Activated CD8-positive, alpha-beta memory T cell treated with anti-CD3 and anti-CD28 coated beads for 4 hours (primary cell): ENCODE measurements at places on chromosomes 11 and 22.
A peak's percentile ranks its signal among the peaks of the same experiment; 100 is the strongest.

- no peak for DNase-seq
These were observed 5.1 kb upstream of the TIRAP start for GRCh38 chr11:126277780-126278179.

GRCh38 chr22:40451210-40451609, 80.8 kb downstream of the SGSM3 start:
- DNase-seq: no peak

- no peak for DNase-seq
These were observed 200.5 kb downstream of the KCNA4 start for GRCh38 chr11:29816359-29816758.

GRCh38 chr11:110295531-110296225, 736 bp downstream of the RDX start:
- no peak for DNase-seq

GRCh38 chr11:124296016-124296415, 17.7 kb downstream of the OR8D1 start:
- DNase-seq: no peak

- no peak for DNase-seq
These were observed 60.1 kb downstream of the DCUN1D5 start for GRCh38 chr11:103031834-103032233.

- no peak for DNase-seq
These were observed 42.9 kb upstream of the TPBGL start for GRCh38 chr11:75197512-75198277.

- DNase-seq: peak; percentile 47
These were observed 109.6 kb downstream of the RRAS2 start for GRCh38 chr11:14249121-14249963.

DNA sequence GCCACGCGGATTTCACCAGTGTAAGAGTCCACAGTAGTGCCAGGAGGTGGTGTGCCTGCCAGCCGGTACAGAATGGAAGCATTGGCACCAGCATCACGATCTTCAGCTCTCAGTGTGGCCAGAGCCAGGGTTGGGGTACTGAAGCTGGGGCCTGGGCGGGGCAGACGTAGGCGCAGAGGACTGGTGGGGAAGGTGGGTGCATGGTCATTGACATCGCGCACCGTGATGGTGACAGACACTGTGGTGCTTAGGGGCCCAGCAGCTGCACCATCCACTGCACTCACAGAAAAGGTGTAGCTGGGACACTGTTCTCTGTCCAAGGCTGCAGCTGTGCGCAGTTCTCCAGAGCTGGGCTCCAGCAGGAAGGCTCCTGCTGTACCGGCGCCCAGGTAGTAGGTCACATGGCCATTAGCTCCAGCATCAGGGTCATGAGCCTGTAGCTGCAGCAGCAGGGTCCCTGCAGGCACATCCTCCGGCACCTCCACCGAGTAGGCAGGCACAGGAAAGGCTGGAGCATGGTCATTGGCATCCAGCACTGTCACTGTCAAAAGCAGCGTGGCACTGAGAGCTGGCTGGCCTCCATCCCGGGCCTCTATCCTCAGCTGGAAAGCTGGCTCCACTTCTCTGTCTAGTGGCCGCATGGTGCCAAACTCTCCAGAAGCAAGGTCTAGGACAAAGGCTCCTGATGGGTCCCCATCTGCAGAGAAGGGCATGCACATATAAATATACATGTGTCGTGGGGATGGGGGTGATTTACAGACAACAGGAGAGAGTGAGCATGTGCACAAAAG, 7.9 kb upstream of the TPP1 start:
- DNase-seq: no peak

- no peak for DNase-seq
These were observed 16.4 kb upstream of the CSRP3 start for GRCh38 chr11:19218216-19218615.

- DNase-seq: no peak
These were observed 198.3 kb upstream of the PGR start for GRCh38 chr11:101327908-101328307.

GRCh38 chr11:64743591-64744543, at the start of gene RASGRP2:
Gene RASGRP2, minus strand, starts transcription at chr11:64744142. Its CDS starts 1,276 bp downstream, at chr11:64742866.
- peak; percentile 67 for DNase-seq

DNA sequence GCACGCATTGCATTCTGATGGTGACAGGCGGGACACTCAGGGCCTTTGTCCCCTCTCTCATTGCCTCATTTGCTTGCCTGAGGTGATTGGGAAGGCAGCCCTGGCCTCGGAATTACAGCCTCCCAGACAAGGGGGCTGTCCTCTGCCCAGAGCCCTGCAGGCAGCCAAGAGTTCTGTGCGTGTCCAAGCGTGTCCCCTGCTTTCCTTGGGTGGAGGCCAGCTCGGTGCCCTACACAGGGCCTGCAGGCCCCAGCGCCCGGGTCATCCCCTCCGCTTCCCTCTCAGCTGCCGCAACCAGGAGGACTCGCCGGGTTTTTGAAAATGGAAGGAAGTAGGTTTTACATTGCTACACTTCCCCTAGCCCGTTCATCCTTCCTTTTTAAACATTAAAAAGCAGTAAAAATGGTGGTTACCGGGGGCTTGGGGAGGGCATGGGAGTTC, 1.9 kb downstream of the GRAMD4 start:
- no peak for DNase-seq

GRCh38 chr11:75667831-75668450, 897 bp downstream of the MAP6 start:
- DNase-seq: no peak

DNA sequence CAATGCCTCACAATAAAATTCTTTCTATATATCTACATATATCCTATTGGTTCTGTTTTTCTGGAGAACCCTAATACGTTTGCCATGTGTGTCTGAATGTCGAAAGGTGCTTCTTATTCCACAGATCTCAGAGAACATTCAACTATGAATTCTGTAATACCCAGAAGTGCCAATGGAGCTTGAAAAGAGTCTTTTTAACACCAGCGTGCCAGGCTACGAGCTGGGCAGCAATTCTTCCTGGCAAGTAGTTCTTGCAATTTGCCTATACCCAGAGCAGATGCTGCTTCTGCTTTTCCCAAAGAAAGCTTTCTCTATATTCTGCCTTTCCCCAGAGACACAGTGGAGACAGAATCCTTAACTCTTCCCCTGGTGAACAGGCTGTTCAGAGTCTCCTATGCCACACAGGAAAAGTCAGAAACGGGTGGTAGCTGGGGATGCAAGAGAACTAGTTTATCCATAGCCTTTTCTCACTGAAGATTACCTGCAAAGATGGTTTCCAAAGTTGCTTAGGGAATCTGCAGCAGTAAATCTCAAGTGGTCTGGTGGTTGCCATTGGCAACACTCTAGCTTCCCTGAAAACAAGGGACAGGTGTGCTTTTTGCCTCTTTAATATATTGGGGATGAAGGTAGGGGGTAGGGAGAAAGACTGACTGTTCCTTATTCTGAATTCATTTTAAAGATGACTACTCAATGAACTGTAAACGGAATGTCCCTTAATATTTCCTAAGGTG, 16.8 kb upstream of the PAFAH1B2 start:
- DNase-seq: no peak

DNA sequence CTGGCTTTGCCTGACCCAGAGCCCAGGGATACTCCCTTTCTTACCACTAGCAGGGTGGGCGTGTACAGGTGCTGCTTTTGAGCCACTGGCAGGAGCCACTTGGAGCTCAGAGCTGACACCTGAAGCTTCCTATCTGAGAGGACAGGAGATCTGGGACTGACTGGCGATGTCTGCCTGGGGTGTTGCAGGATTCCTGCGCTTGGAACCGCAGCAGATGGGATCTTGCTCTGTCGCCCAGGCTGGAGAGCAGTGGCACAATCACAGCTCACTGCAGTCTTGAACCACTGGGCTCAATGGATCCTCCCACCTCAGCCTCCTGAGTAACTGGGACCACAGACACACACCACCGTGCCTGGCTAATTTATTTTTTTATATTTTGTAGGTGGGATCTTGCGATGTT, 17.7 kb downstream of the GP1BB start:
- DNase-seq: no peak

- no peak for DNase-seq
These were observed 24.7 kb upstream of the BAIAP2L2 start for GRCh38 chr22:38135133-38135706.

DNA sequence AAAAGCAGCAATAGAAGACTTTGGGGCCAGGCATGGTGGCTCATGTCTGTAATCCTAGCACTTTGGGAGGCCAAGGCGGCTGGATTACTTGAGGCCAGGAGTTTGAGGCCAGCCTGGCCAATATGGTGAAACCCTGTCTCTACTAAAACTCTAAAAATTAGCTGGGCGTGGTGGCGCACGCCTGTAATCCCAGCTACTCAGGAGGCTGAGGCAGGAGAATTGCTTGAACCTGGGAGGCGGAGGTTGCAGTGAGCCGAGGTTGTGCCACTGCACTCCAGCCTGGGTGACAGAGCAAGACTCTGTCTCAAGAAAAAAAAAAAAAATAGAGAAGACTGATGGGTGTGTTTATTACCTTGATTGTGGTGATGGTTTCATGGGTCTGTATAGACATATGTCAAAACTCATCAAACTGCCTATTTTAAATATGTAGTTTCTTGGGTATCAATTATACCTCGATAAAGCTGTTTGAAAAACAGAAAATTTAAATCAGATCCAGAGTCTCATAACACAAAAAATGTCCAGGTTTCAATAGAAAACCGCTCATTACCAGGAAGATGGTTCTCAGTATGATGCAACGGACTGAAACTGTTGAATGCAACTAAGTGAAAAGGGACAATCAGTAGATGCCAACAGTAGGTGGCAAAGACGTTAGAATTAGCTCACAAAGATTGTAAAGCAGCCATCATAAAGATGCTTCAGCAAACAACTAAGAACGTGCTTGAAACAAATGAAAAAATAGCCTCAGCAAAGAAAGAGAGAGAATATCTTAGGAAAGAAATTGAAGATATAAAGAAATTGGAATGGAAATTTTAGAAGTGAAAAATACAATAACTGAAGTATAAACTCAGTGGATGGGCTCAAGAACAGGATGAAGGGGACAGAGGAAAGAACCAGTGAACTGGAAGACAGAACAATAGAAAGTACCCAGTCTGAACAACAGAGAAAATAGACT, 33.1 kb upstream of the SEPTIN5 start:
- no peak for DNase-seq

GRCh38 chr11:72844356-72844755, 30.1 kb downstream of the ATG16L2 start:
- DNase-seq: no peak

GRCh38 chr11:55854704-55855103, 16.2 kb downstream of the OR5D16 start:
- DNase-seq: no peak

- no peak for DNase-seq
These were observed 846.4 kb downstream of the DLG2 start for GRCh38 chr11:84780689-84781293.

GRCh38 chr11:66846671-66847091, 3.4 kb downstream of the RCE1 start:
- DNase-seq: no peak

GRCh38 chr11:87966216-87966615, 209.0 kb downstream of the RAB38 start:
- DNase-seq: no peak

GRCh38 chr11:133497477-133498140, 34.7 kb downstream of the OPCML start:
- no peak for DNase-seq

- no peak for DNase-seq
These were observed 36.8 kb upstream of the MPEG1 start for GRCh38 chr11:59249535-59249934.

DNA sequence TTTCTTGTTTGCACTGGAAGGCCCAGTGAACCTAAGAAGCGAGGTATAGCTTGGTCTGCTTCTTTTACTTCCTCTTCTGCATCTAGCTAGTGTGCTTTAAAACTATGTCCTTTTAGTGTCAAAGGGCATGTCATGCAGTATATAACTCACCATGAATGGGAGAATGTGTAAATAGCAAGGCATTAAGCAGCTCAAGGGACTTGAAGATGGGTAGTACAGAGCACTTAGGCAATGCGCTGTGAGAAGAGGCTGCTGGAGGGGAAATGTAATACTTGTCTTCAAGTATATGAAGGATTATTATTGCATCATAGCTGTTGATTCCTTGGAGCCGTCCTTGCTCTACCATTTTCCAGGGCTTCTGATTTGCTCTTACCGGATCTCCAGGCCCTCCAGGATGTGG, 7.6 kb downstream of the MAML2 start:
- no peak for DNase-seq

DNA sequence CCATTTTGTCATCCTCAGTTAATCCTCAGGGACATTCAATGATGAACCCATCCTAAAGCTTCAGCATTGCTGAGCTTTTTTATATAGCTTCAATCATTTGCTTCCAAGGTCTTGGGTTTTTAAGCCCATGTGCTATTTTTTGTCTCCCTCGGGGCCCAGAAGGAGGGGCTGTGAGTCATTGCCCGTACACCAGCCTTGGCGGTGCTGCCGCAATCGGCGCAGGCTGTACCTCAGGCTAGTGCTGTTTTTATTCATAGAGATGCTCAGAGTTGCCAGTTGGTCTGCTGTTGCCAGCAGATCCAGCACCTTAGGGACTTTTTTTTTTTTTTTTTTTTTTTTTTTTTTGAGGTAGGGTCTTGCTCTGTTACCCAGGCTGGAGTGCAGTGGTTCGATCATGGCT, 35.5 kb downstream of the ACO2 start:
- DNase-seq: no peak

- DNase-seq: no peak
These were observed 1.2 kb downstream of the VEGFB start for GRCh38 chr11:64235437-64236161.

DNA sequence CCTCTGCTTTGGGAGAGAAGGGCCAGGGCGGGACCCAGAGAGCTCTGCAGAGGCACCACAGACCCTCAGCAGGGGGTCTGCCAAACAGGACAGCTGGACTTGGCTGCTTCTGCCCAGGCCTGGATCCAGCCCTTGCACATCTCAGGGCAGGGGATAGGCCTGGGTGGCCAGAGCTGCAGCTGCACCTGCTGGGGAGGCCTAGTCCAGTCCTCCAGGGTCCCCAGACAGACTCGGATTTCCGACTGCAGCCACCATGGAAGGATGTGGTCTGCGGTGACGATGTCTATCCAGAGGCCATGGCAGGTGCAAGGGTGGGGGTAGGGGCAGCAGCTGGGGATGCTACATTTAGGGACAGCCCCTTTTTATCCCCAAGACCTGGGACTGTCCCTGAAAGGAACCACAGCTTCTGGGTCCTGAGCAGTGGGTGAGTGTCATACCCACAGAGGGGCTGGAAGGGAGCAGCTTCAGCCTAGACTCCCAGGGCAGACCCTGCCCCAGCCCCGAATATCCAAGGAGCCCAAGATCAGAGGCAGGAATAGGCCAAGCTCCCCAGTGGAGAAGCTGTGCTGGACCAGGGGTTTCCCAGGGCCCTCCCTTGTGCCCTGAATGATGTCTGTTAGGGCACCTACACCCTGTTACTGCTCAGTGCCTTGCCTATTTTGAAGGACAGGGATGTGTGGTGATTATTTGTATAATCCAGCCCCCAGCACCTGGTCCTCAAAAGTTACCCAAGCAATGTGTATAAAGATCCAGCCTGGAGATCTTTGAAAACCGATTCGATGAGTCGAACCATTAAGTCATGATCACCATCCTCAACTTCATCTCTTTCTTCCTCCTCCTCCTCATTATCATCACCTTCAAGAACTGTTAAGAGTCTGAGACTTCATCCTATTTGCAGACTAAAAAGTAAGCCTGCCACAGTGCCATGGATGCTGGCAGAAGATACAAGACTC, 2.5 kb upstream of the IGLL5 start:
- DNase-seq: no peak

GRCh38 chr11:47550288-47551047, 2.5 kb downstream of the CELF1 start:
- no peak for DNase-seq

- DNase-seq: no peak
These were observed 71.2 kb downstream of the ADM start for GRCh38 chr11:10376061-10376460.
